Endothelial cell (in vitro differentiated cells): ENCODE measurements at places on chromosomes 4 and X. TPM values are rescaled to one million over a fixed set of nuclear protein-coding genes. Genes with fewer than 3 reads are reported as not detected.

Gene BTC
- total RNA-seq, result 0.13 TPM

Gene CORIN
- 0.51 TPM for total RNA-seq

Gene PTTG2
- total RNA-seq, result not detected

Gene CLIC2
- not detected for total RNA-seq

Gene SMIM20
- 22.5 TPM for total RNA-seq

Gene PAGE5
- not detected for total RNA-seq

Gene CXCL1
- 1.7 TPM for total RNA-seq

Gene DSPP
- not detected for total RNA-seq

Gene SLIT2
- 8.1 TPM for total RNA-seq

Gene MXRA5
- total RNA-seq, result 4.3 TPM

Gene TMEM150C
- 10.5 TPM for total RNA-seq

Gene FABP2
- total RNA-seq, result not detected

GRCh38 chr4:58070726-58071125 lies 960.5 kb upstream of the IGFBP7 start:
- H3K4me1 ChIP-seq, result no peaks in the 10 kb centered on the region
- H3K27me3 ChIP-seq, result peaks cover 2% of the 10 kb centered on the region
- no peak for DNase-seq
- H3K4me3 ChIP-seq, result no peak overlapping the region

GRCh38 chr4:128635141-128635954 lies 174.2 kb upstream of the JADE1 start:
- no peaks in the 10 kb centered on the region for H3K36me3 ChIP-seq
- H3K27me3 ChIP-seq, result no peaks in the 10 kb centered on the region
- no peak for DNase-seq
- peaks cover 12% of the 10 kb centered on the region for H3K4me1 ChIP-seq
- no peak overlapping the region for H3K27ac ChIP-seq
- no peak overlapping the region for H3K4me3 ChIP-seq

GRCh38 chrX:43629229-43629628 lies 26.9 kb upstream of the MAOA start:
- peaks cover 1% of the 10 kb centered on the region for H3K27me3 ChIP-seq
- H3K27ac ChIP-seq, result no peak overlapping the region
- H3K36me3 ChIP-seq, result no peaks in the 10 kb centered on the region
- DNase-seq, result no peak
- peaks cover 2% of the 10 kb centered on the region for H3K4me1 ChIP-seq
- no peak overlapping the region for H3K4me3 ChIP-seq

DNA sequence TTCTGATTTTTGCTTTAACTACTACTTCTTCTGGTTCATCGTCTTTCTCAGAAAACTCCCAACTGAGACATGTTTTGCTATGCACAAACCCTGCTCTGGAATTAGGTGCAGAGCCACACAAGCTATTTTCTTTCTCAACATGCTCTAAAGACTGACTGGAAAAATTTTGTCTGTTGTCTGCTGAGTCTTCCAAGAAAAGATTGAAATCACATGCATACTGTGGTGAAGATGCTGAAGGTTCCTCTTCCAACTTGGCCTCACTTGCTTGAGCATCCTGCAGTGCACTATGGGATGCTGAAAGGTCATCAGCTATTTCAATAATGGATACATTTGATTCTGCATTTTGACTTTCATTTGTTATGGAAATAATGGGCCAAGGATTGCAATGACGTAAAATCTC lies 24.1 kb downstream of the PIN4 start:
- no peak overlapping the region for H3K4me3 ChIP-seq
- peaks cover 6% of the 10 kb centered on the region for H3K36me3 ChIP-seq
- H3K27me3 ChIP-seq, result no peaks in the 10 kb centered on the region
- H3K27ac ChIP-seq, result no peak overlapping the region
- peaks cover 14% of the 10 kb centered on the region for H3K4me1 ChIP-seq

GRCh38 chrX:35675151-35675550 lies 123.0 kb upstream of the MAGEB16 start:
- no peak overlapping the region for H3K27ac ChIP-seq
- H3K36me3 ChIP-seq, result no peaks in the 10 kb centered on the region
- DNase-seq, result no peak
- no peaks in the 10 kb centered on the region for H3K4me1 ChIP-seq
- no peak overlapping the region for H3K4me3 ChIP-seq
- no peaks in the 10 kb centered on the region for H3K27me3 ChIP-seq

- H3K27me3 ChIP-seq, result peaks cover 3% of the 10 kb centered on the region
- H3K4me1 ChIP-seq, result peaks cover 9% of the 10 kb centered on the region
- peak overlapping the region; percentile 88 for H3K27ac ChIP-seq
- H3K36me3 ChIP-seq, result peaks cover 3% of the 10 kb centered on the region
- peak overlapping the region; percentile 98 for H3K4me3 ChIP-seq
Observed at GRCh38 chrX:120251471-120252011, 929 bp downstream of the ZBTB33 start.

DNA sequence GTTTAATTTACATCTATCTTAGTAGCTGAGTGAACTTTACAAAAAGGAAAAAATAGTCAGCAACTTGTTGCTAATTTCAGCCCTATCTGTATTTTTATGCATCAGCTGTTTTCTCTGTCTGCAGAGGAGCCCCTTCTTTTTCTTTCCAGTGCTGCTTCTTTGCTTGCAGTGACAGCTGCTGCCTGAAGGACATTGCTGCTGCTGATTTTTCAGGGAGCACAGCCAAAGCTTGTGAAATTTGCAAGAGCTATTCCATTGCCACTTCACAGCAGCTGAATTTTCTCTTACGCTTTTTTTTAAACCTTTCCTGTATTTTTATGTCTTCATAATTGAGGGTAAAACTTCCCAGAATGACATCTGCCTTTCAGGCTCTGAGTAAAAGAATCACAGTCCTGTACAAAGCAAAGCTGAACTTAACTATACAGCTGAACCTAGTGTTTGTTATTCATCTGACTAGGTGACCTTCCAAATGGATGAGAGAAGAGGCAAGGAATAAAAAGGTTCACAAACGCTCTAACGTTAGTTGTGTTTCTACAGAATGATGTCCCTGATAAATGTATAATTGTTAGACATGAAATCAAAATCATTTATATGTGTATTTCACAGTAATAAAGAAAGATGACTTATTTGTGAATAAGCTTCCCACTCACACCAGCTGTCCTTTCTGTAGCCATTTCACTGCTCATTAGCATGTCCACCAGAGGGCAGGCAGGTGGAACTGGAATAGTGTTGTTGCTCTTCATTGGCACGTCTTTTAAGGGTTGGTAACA lies 541.4 kb downstream of the ADGRL3 start:
- no peaks in the 10 kb centered on the region for H3K4me1 ChIP-seq
- no peaks in the 10 kb centered on the region for H3K27me3 ChIP-seq
- H3K27ac ChIP-seq, result no peak overlapping the region
- peaks cover 17% of the 10 kb centered on the region for H3K36me3 ChIP-seq

- no peak overlapping the region for H3K27ac ChIP-seq
- H3K4me3 ChIP-seq, result no peak overlapping the region
- DNase-seq, result no peak
- no peaks in the 10 kb centered on the region for H3K27me3 ChIP-seq
Observed at GRCh38 chr4:153087671-153088194, 116.5 kb upstream of the TRIM2 start.

GRCh38 chr4:47598320-47598719 lies 113.2 kb downstream of the ATP10D start:
- H3K27ac ChIP-seq, result no peak overlapping the region
- no peaks in the 10 kb centered on the region for H3K4me1 ChIP-seq
- H3K4me3 ChIP-seq, result no peak overlapping the region
- DNase-seq, result no peak
- H3K36me3 ChIP-seq, result no peaks in the 10 kb centered on the region
- H3K27me3 ChIP-seq, result no peaks in the 10 kb centered on the region

GRCh38 chrX:87468941-87469340 lies 48.7 kb upstream of the KLHL4 start:
- H3K36me3 ChIP-seq, result no peaks in the 10 kb centered on the region
- DNase-seq, result no peak
- no peaks in the 10 kb centered on the region for H3K4me1 ChIP-seq
- no peaks in the 10 kb centered on the region for H3K27me3 ChIP-seq

DNA sequence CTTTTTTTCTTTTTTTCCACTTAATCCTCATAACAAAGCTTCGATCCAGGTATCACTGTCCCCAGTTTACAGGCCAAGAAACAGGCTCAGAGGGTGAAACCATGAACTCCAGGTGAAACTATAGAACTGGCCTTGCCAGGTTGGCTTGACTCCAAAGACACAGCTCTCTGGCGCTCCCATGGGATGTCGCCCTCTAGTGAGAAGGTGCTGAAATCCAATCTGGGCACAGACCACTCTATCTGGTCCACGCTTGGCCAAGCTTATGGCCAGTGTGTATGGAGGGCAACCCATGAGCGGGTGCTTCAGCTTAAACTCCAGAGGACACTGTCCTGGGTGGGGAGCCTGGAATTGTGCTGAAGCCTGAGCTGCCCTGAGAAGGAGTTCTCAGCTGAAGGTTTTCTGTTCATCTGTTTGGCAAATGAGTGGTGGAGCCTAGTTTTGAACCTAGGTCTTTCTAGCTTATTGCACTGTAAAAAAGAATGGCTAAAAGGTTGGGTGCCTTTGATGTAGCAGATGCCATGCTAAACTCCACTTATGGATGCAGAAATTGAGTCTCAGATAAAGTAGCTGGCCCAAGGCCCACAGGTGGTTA lies 70.5 kb downstream of the SEL1L3 start:
- H3K36me3 ChIP-seq, result peaks cover 63% of the 10 kb centered on the region
- H3K27me3 ChIP-seq, result peaks cover 3% of the 10 kb centered on the region
- DNase-seq, result peak; percentile 58
- no peak overlapping the region for H3K4me3 ChIP-seq
- peaks cover 16% of the 10 kb centered on the region for H3K4me1 ChIP-seq

GRCh38 chrX:120759685-120760084 lies 116.0 kb downstream of the CT47B1 start:
- no peaks in the 10 kb centered on the region for H3K36me3 ChIP-seq
- H3K27ac ChIP-seq, result no peak overlapping the region
- no peak overlapping the region for H3K4me3 ChIP-seq
- DNase-seq, result no peak

- peaks cover 6% of the 10 kb centered on the region for H3K27me3 ChIP-seq
- H3K36me3 ChIP-seq, result no peaks in the 10 kb centered on the region
- H3K4me1 ChIP-seq, result no peaks in the 10 kb centered on the region
- H3K27ac ChIP-seq, result no peak overlapping the region
- H3K4me3 ChIP-seq, result no peak overlapping the region
Observed at GRCh38 chr4:8643441-8643840, 50.9 kb downstream of the CPZ start.

DNA sequence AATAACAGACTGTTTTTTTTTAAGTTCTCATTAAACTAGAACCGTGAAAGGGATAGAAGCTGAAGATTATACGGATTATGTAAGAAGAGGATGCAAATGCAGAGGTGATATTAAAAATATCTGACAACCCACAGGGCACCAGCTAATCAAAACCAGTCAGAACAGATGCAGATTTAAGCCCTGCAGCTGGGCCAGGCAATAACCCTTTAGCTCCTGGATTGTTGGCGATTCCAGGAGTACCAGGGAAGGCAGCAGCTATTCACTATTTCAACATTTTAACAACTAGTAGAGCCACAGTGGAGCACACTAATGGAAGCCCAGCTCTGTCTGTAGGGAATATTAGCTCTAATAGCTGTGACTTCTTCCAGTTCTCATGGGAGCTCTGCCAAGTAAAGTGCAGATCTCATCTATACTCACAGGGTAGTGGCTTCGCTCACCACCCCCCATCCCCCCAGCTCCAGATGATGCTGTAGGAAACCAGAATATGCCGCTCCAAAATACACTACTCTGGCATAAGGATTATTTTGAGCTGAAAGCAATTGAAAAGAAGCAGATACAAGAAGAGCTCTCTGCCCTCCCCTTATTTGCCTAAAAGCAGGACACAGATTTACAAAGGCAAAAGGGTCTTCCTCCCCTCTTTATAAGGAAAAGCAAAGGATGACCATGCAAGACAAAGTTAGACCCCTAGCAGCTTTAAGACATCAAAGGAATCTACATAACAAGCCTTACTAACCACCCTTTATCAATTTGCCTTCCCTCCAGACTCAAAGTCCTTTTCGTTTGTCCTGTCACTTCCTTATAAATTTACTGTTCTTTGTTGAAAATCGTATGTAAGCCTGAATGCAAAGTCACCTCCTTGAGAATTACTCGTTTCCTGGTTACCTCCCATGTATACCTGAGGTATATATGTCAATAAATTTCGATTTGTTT lies 13.7 kb downstream of the SCD5 start:
- peak overlapping the region; percentile 86 for H3K27ac ChIP-seq
- peaks cover 18% of the 10 kb centered on the region for H3K27me3 ChIP-seq
- DNase-seq, result no peak
- H3K4me1 ChIP-seq, result peaks cover 26% of the 10 kb centered on the region

DNA sequence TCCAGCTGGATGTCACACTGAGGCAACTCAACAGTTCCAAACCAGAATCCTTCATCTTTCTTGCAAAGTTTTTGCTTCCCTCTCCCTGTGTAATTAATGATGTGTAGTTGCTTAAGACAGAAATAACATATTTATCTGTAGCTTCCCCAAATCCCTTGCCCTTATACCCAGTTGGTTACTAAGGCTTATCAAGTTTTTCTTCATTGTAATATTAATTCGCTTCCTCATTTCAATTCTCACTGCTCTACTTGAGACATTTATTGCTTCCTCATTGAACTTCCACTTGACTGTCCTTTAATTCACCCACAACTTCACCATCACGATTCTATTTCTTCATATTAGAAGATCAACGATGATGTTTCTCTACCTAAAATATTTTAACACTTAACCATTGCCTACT lies 386.6 kb upstream of the CPEB2 start:
- H3K36me3 ChIP-seq, result no peaks in the 10 kb centered on the region
- H3K27me3 ChIP-seq, result no peaks in the 10 kb centered on the region
- no peak overlapping the region for H3K4me3 ChIP-seq

DNA sequence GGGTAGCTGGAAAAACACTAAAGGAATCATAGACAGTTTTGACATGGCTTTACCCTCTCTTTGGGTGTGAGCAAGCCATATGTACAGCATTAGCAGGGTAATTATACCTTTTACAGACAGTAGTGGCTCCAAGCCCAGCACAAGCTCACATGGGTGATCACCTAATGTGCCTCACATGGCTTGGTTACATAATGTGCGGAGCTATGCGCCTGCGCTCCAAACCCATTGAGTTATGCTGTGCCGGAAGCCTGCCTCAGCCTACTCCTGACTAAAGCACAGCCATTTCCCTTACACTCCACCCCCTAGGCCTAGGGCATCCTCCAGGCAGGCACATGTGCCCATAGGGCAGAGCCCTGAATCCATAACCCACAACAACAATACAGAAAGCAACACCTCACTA lies 6.5 kb upstream of the TSPAN5 start:
- peaks cover 8% of the 10 kb centered on the region for H3K27me3 ChIP-seq
- peaks cover 16% of the 10 kb centered on the region for H3K4me1 ChIP-seq
- no peak overlapping the region for H3K27ac ChIP-seq
- no peak for DNase-seq
- no peak overlapping the region for H3K4me3 ChIP-seq
- peaks cover 2% of the 10 kb centered on the region for H3K36me3 ChIP-seq

GRCh38 chr4:9954468-9954867 lies 66.8 kb downstream of the SLC2A9 start:
- H3K36me3 ChIP-seq, result no peaks in the 10 kb centered on the region
- H3K4me3 ChIP-seq, result no peak overlapping the region
- H3K27me3 ChIP-seq, result no peaks in the 10 kb centered on the region
- DNase-seq, result no peak

- H3K27ac ChIP-seq, result no peak within 1 kb of the TSS
- no peak for DNase-seq
- no peaks in the 10 kb centered on the region for H3K27me3 ChIP-seq
Observed at GRCh38 chr4:69760455-69760854, at the start of gene SULT1B1. SULT1B1 (minus strand) TSS chr4:69760620; CDS start chr4:69755217, 5,403 bp downstream.
